ENCODE measurements at places on chromosomes 11 and 22.
A peak's percentile ranks its signal among the peaks of the same experiment; 100 is the strongest.

DNA sequence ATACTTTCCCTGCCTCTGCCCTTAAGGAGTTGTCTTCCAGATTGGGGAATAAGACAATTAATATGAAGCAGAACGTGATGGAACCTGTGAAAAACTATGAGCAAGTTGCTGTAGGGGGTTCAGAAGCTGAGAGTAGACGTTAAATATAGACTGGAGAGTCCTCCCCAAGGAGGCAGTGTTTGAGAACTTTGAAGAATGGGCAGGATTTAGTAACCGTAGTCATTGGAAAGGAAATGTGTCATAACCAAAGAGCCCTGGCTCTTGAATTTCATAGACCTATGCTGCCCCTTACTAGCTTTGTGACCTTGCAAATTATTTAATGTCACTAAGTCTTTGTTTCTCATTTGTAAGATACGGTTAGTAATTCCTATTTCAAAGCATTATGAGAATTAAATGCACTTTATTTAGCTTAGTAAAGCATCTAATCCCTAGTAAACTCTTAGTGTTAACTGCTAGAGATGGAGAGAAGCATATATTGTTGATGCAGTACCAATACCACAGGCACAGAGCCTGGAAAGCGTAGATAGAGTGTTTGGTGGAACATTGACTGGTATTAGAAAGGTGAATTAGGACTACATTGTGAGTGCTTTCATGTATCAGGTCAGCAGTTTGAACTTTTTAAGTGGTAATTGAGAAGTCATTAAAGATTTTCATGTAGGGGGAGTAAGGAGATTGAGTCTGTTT lies 54.1 kb downstream of the MCAM start:
- DNase-seq: no peak

GRCh38 chr11:11980841-11981308 lies 27.6 kb downstream of the DKK3 start:
- DNase-seq: no peak

GRCh38 chr11:78262238-78262637 lies 73.5 kb downstream of the USP35 start:
- no peak for DNase-seq

- no peak for DNase-seq
Observed at GRCh38 chr11:57818812-57819211, 57.2 kb downstream of the CTNND1 start.

- no peak for DNase-seq
Observed at GRCh38 chr22:30867746-30868662, 100.6 kb downstream of the MORC2 start.

- DNase-seq: peak; percentile 44
Observed at GRCh38 chr11:108647701-108648527, 17.0 kb upstream of the DDX10 start.

- no peak for DNase-seq
Observed at GRCh38 chr11:16299884-16300782, 56.2 kb downstream of the SOX6 start.

- DNase-seq: no peak
Observed at GRCh38 chr11:73271936-73272679, at the start of gene P2RY6. Gene P2RY6 (plus strand): TSS chr11:73272338. CDS start chr11:73296519, 24,181 bp downstream.

GRCh38 chr11:101436511-101437142 lies 147.2 kb downstream of the TRPC6 start:
- no peak for DNase-seq

Data from stimulated activated CD8-positive, alpha-beta memory T cell treated with anti-CD3 and anti-CD28 coated beads, Interleukin-2, amount 100 ng/mL, for 1 hour (primary cell).